ENCODE measurements at places on chromosomes 3 and 15.

- no peak for DNase-seq
Observed at GRCh38 chr3:39651993-39652739, 157.2 kb upstream of the MYRIP start.

GRCh38 chr3:138474163-138474562 lies 39.7 kb downstream of the ESYT3 start:
- DNase-seq, result no peak

DNA sequence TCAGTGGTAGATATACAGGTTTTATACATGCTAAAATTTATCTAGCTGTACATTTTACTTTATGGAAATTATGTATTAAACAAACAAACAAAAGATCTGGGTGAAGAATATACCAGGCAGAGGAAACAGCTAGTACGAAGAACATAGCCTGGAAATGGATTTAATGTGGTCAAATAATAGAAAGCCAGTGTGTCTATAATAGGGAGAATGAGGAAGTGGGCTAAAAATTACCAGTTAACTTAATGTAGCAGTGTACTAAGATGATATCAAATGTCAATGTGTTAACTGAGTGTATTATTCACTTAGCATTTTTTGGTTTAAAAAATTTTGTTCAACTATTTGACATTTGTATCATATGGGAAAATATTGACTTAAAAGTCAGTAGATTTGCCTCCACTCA lies 22.8 kb upstream of the SLC15A2 start:
- no peak for DNase-seq

- no peak for DNase-seq
Observed at GRCh38 chr3:14631687-14632441, 19.7 kb upstream of the CCDC174 start.

DNA sequence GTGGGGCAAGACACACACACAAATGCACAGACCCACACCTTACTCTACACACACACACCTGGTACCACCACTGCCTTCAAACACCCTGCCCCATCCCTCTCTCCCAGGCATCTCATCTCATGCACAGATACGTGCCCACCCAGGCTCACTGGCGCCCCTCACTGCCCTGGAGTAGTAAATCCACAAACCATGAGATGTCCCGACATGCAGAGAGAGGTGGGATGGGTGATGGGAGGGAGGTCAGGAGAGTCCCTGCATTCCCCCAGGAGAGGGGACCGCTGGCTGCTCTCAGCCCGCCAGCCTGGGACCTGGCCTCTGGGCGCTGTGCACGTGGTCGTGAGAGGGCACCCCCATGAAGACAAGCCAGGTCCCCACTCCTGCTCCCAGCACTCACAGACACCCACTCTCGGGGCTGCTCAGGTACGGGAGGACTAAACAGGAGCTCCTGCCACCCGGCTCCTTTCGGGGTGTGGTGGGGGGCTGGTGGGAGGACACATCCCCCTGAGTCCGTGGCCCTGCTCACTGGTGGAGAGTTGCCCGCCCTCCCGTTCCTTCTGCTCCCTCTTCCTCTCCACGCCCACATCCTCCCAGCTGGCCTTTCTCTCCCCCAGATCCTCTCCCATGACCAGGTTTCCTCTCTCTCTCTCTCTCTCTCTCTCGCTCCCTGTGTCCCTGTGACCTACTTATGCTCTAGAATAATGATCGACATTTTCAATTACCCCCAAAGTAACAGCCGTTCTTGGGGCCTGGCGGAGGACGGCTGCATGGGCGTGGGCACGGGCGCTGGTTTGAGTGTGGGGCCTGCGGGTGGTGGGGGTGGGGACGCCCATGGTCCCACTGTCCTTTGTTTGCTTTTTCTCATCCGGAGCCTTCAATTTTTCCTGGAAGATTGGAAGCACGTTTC lies 18.9 kb upstream of the CSPG4 start:
- no peak for DNase-seq

- peak; percentile 76 for DNase-seq
Observed at GRCh38 chr15:34239151-34239808, 14.5 kb downstream of the EMC4 start.

GRCh38 chr3:141368062-141368924 lies at the start of gene ZBTB38:
TSS of gene ZBTB38 (plus strand) at chr3:141368504. CDS start at chr3:141442389, 73,885 bp downstream.
- peak; percentile 89 for DNase-seq
